Activated naive CD8-positive, alpha-beta T cell treated with anti-CD3 and anti-CD28 coated beads for 36 hours (primary cell): ENCODE measurements at places on chromosomes 1 and 21. TPM values are rescaled to one million over a fixed set of nuclear protein-coding genes. Genes with fewer than 3 reads are reported as not detected.

The ATAD3B gene
- total RNA-seq = 77.4 TPM

The KCNJ6 gene
- total RNA-seq = not detected

The NPPB gene
- not detected for total RNA-seq

The CYP4A22 gene
- not detected for total RNA-seq

The LCE2B gene
- not detected for total RNA-seq

DNA sequence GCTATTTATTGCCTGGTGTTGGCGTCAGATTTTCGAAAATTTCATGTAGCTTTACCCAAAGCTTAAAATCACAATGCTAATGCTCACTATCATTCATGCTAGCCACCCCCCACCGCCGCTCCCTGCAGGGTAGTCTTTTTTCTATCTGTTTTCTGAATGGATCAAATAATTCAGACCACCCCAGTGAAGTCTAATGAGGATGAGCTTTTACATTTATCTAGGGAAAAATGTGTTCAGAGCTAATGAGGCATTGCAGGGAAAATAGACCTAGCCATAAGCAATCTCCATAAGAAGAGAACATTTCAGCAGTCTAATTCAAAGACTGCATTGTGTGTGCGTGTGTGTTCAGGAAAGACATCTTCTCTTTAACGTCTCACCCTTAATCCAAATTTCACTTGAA is 533.0 kb upstream of the PRMT6 start:
- H3K36me3 ChIP-seq = no peaks in the 10 kb centered on the region
- no peak for DNase-seq
- H3K27ac ChIP-seq = no peak overlapping the region
- H3K4me3 ChIP-seq = no peak overlapping the region
- H3K4me1 ChIP-seq = no peaks in the 10 kb centered on the region

DNA sequence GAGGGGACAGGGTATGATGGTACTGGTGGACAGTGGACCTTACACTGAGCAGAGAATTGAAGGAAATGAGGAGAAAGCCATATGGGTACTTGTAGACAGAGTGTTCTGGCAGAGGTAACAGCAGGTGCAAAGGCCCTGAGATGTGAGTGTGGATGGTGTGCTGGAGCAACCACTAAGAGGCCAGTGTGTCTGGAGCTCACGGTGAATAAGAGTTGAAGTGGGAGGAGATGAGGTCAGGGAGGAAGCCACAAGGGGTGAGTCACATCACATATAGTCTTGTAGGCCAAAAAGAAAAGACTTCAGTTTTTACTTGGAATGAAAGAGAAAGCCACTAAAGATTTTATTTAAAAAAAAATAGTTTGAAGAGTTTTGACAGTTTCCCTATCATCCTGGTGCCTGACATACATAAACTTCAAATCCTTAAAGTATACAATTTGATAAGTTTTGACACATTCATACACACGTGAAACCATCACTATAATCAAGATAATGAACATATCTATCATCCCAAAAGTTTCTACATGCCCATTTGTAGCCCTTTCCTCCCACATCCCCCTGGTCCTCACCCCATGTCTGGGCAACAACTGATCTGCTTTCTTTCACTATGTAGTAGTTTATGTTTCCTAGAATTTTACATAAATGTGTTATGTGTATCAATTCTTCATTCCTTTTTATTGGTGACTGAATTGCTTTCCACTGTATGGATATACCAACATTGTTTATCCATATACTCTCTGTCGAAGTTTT is 148.4 kb downstream of the GPATCH2 start:
- peak overlapping the region; percentile 89 for H3K27ac ChIP-seq
- peaks cover 57% of the 10 kb centered on the region for H3K36me3 ChIP-seq
- DNase-seq = peak; percentile 71
- H3K4me1 ChIP-seq = peaks cover 19% of the 10 kb centered on the region

DNA sequence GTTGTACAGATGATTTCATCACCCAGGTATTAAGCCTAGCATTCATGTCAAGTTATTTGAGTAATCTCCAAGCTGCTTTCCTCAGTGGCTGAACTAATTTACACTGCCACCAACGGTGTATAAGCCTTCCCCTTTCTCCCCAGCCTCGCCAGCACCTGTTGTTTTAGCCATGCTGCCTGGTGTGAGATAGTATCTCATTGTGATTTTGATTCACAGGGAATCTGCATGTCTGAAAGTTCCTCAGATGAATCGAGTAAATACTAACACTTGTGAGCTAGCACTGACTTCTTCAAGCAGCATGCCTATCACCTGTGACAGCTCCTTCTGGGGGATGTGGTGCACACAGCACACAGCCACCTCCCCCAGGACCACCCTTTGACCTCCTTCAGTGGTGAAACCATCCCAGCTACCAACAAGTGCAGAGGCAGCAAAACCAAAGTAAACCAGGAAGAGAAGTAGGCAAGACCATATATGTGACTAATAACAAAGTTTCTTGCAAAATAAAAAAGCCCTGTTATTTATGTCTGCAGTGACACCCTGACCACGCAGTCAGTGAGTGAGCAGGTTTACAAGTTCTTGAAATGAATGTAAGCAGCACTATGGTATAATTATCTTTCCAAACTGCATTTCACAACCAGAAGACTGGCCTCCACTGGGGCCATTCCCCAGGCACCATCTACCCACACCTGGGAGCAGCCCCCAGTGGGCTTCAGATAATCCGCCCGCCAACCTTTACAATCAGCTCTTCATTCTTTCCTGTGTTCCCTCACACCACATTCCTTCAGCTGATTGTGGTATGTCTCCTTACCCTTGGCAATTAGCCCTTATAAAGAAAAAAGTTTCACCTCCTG is 173.8 kb downstream of the ETS2 start:
- no peak overlapping the region for H3K27ac ChIP-seq
- no peak overlapping the region for H3K4me3 ChIP-seq
- peaks cover 49% of the 10 kb centered on the region for H3K27me3 ChIP-seq
- no peaks in the 10 kb centered on the region for H3K36me3 ChIP-seq
- DNase-seq = no peak
- H3K4me1 ChIP-seq = peaks cover 17% of the 10 kb centered on the region

GRCh38 chr1:36731226-36732014 is 248.7 kb upstream of the CSF3R start:
- H3K27ac ChIP-seq = no peak overlapping the region
- H3K27me3 ChIP-seq = peaks cover 27% of the 10 kb centered on the region
- no peak for DNase-seq
- H3K4me1 ChIP-seq = no peaks in the 10 kb centered on the region
- H3K4me3 ChIP-seq = no peak overlapping the region

DNA sequence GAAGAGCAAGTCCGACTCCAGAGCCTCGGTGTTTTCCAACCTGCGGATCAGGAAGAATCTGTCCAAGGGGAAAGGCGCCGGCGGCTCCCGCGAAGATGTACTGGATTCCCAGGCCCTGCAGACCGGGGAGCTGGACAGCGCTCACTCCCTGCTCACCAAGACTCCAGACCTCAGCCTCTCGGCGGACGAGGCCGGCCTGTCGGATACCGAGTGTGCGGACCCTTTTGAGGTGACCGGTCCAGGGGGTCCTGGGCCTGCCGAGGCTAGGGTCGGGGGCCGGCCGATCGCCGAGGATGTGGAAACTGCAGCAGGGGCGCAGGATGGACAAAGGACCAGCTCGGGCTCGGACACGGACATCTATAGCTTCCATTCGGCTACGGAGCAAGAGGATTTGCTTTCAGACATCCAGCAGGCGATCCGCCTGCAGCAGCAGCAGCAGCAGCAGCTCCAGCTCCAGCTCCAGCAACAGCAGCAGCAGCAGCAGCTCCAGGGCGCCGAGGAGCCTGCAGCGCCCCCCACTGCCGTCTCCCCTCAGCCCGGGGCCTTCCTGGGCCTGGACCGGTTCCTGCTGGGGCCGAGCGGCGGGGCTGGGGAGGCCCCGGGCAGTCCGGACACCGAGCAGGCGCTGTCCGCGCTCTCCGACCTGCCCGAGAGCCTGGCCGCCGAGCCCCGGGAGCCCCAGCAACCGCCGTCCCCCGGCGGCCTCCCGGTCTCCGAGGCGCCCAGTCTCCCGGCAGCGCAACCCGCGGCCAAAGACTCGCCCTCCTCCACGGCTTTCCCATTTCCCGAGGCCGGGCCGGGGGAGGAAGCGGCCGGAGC is 827 bp downstream of the FMN2 start:
- no peaks in the 10 kb centered on the region for H3K36me3 ChIP-seq
- peaks cover 3% of the 10 kb centered on the region for H3K4me1 ChIP-seq
- DNase-seq = no peak
- no peak overlapping the region for H3K4me3 ChIP-seq
- H3K27me3 ChIP-seq = peaks cover 57% of the 10 kb centered on the region

DNA sequence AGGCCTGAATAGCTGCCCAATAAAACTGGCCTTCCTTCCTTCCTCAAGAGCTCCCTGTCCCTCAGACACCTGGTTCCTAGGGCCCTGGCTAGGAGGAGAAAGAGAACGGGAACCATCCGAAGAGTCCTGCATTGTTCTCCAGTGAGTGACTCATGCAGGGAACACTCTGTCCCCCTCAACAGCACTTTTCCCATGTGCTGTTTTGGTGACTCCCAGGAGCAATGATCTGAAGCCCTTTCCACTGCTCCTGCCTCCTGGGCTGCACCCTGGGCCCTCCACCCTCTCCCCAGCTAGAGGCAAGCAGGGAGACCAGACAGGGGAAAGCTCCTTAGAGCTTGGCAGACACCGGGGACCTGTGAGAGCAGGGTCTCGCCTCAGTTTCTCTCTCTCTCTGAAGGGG is 18.9 kb downstream of the TNNT2 start:
- H3K4me3 ChIP-seq = no peak overlapping the region
- peaks cover 16% of the 10 kb centered on the region for H3K27me3 ChIP-seq
- no peaks in the 10 kb centered on the region for H3K36me3 ChIP-seq
- H3K27ac ChIP-seq = no peak overlapping the region
- no peaks in the 10 kb centered on the region for H3K4me1 ChIP-seq

GRCh38 chr1:153122831-153123421 is 9.6 kb upstream of the SPRR2F start:
- DNase-seq = no peak
- H3K4me3 ChIP-seq = no peak overlapping the region
- peaks cover 28% of the 10 kb centered on the region for H3K27me3 ChIP-seq
- no peaks in the 10 kb centered on the region for H3K4me1 ChIP-seq

GRCh38 chr1:6419804-6420453 is at the start of gene HES2:
HES2 (minus strand) TSS chr1:6419919; CDS start chr1:6419820, 99 bp downstream.
- peaks cover 82% of the 10 kb centered on the region for H3K27me3 ChIP-seq
- DNase-seq = peak; percentile 15
- H3K4me3 ChIP-seq = peak within 1 kb of the TSS; percentile 37
- H3K4me1 ChIP-seq = peaks cover 4% of the 10 kb centered on the region
- H3K36me3 ChIP-seq = no peaks in the 10 kb centered on the region
